CD4-positive, alpha-beta T cell treated with Interleukin-2 at 100 ng/mL for 4 hours (primary cell): ENCODE measurements at places on chromosomes 6 and 20.

- DNase-seq: no peak
Observed at GRCh38 chr20:2364044-2364443, 16.7 kb upstream of the TGM6 start.

DNA sequence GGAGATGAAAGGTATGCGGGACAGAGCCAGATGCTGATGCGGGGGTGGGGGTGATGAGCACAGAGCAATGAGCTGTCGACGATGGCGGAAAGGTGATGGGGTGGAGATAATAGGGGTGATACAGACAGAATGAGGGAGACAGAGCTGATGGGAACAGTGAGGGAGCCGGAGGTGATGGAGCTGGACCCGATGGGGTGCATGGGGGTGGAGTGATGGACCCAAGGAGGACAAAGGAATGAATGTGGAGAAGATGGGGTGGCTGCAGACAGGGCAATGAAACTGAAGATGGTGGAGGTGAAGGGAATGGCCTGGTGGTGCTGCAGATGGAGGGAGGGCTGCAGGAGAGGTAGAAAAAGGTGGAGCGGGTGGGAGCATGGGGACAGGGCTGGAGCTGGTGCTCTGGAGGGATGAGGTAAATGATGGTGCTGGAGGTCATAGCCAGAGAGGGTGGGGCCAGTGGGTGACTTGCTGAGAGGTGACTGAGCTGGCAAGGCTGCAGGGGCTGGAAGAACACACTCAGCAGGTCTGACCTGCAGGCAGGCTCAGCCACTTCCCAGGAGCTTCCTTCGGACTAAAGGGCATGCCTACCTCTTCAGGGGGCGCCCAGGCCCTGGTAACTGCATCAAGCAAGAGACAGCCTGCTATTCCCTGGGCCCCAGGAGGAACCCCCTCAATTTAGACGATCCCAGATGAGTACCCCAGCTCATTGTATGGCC, 6.0 kb upstream of the FOXS1 start:
- DNase-seq: no peak

DNA sequence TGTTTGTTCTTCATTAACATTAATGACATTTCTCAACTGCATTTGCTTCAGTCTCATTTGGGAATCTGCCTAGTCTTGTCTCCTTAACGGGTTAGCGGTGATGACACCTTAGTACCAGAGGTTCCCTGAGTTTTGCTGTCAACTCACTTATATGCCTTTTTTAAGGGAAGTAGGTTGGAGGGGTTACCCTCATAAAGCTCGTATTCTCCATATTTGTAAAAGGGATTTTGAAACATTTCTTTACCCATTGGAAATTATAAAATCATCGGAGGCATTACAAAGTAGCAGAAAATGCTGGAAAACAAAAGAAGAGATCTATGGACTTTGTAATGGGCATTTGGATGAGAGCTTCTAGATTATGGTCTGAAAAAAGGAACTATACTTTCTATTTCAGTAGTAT, 88.7 kb upstream of the PRDM1 start:
- no peak for DNase-seq

GRCh38 chr6:94623586-94623985, 953.7 kb upstream of the MANEA start:
- DNase-seq: no peak

DNA sequence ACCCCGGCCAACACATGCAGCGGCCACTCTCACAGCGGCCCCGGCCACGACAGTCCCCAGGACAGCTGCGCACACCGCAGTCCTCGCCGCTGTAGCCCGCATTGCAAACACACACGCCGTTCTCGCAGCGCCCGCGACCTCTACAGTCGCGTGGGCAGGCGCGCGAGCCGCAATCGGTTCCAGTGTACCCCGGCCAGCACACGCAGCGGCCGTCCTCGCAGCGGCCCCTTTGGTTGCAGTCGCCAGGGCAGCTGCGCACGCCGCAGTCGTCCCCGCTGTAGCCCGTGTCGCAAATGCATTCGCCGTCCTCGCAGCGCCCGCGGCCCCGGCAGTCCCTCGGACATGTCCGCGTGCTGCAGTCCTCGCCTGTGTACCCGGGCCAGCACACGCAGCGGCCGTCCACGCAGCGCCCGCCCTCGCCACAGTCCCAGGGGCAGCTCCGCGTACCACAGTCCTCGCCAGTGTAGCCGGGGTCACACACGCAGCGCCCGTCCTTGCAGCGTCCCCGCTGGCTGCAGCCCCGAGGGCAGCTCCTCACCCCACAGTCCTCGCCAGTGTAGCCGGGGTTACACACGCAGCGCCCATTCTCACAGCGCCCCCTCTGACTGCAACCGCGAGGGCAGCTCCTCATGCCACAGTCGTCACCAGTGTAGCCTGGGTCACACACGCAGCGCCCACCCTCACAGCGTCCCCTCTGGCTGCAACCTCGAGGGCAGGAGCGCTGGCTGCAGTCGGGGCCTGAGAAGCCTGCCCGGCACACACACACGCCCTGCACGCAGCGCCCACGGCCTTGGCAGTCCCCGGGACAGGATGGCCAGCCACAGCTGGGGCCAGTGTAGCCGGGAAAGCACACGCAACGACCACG, 12.5 kb downstream of the TNXB start:
- DNase-seq: no peak

DNA sequence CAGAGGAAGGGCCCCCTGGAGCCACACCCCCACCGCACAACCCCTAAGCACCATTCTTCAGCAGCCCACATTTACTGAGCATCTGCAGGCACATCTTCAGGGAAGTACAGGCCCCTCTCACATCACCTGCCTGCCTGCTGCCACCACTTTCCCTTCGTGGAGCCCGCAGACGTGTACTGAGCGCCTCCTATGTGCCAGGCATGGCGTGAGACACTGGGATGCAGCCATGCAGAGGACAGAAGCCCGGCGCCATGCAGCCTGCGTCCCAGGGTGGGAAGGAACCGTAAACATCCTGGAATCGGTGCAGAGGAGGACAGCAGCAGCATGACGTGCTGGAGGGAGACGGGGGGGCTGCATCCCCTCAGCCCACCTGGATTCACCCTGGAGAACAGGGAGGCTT, 78.1 kb downstream of the GRM4 start:
- DNase-seq: no peak

DNA sequence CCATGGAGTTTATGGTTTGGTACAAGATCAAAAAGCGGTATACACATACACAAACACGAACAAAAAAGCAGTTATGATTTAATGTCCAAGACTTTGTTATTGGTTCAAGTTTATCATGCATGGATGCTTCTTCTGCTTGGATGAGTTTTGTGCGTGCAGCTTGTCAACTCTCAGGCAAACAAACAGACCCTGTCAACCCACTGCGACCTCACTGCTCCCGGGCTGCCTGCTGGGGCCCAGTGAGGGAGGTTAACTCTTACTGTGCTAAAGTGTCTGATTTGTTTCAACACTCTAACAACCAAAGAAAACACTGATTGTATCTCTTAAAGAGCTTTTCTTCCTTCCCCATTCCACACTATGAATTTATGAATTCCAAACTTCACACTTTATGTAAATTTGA, 26.8 kb upstream of the DDR1 start:
- DNase-seq: no peak

DNA sequence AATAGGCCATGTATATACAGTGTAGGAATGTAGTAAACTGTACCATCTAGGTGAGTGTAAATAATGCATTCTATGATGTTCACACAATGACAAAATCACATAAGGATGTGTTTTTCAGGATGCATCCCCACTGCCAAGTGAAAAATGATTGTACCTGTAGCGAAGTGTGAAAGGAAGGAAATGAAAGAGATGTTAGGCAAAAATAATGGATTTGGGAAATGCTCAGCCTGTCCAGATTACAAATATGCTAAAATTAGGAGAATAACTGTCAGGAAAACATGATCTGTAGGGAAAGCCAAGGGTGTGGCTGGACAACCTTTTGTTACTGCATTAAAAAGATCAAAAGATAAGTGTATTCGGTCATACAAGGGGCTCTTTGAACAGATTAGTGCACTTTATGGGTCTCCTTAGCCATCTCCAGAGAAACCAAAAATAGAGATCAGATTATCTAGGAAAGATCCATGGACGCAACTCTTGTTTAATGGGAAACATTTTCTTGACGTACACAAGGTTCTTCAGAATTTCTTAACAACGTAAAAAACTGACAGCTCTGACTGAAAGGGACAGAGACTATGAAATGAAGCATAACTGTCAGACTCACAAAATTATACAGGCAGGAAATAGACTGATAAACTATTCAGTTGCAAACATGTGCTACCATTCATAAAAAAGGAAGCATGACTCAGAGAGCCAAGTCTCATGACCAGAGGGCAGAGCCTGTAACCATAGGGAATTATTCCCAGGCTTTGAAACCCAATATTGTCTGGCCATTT, 253.6 kb upstream of the RAB32 start:
- DNase-seq: no peak

DNA sequence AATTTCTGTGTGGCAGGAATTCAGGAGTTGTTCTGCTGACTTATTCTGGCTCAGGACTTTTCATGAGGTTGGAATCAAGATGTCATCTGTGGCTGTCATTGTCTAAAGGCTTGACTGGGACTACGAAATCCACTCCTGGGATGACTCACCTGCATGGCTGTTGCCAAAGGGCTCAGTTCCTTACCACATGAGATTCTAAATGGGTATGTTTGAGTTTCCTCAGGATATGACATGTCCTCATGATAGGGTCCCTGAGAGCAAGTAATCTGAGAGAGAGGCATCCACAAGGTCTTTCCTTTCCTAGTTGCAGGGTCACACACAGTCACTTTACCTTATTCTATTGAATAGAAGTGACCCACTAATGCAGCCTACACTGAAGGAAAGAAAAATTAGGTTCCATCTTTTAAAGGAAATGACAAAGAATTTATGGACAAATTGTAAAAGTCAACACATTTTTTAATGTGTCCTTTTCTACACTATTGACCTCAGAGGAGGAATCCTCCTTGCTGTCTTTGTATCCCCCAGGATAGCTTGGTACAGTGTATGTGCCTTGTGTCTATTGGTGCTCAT, 1025.0 kb upstream of the GJE1 start:
- no peak for DNase-seq

GRCh38 chr20:32447136-32448027, 89.3 kb downstream of the ASXL1 start:
- no peak for DNase-seq

DNA sequence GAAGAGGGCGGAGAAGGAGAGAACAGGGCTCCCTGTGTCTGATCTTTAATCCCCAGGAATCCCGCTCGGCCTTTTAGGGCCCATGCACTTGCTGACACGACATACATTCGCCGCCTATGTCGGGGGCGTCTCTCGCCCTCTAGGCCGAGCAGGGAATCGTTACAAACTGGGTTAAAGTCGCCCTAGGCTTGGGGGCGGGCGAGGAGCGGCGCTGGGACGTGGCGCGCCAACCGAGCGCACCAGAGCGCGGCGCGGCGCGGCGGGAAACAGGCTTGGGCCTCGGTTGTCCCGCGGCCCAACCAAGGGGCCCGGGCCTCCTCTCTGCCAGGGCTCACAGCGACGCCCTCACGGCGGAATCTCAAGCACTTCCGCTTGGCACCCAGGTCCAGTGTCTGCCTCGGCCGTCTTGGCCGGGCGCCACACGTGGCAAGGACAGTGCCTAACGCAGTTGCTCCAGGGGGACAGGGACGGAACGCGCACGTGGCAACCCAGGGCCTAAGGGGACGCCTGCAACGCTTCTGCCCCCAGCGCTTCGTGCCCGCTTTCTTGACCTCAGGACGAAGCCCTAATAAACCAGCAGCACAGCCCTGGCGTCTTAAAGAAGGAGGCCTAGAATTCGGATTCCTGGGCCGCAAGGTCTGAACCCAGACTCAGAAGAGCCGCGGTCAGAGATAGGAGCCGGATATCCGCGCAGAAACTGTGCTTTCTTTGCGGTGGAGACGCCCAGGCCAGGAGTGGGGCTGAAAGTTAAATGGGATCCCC, 71.5 kb downstream of the NCR2 start:
- no peak for DNase-seq

GRCh38 chr6:14166839-14167238, 49.3 kb downstream of the CD83 start:
- DNase-seq: no peak

- no peak for DNase-seq
Observed at GRCh38 chr6:129895692-129896091, 34.6 kb upstream of the TMEM244 start.

GRCh38 chr20:6994452-6994851, 227.0 kb downstream of the BMP2 start:
- DNase-seq: no peak

DNA sequence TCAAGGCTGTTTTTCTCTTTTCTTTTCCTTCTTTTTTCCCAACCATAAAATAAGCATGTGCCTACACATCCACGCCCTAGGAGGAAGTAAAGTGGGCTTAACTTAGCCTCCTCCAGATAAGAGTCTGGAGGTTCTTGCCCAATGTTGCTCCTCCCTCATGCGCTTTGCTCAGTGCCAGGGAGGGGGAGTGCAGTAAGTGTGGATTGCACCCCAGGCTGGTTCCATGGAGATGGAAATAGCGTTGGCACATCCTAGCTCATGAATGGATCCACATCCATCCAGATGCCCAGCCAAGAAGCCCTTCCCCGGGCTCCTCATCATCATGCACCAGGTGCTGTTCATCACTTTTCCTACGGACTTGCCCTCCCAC, 58.2 kb downstream of the NEDD9 start:
- no peak for DNase-seq

- DNase-seq: no peak
Observed at GRCh38 chr6:107275330-107275865, 160.1 kb upstream of the BEND3 start.

DNA sequence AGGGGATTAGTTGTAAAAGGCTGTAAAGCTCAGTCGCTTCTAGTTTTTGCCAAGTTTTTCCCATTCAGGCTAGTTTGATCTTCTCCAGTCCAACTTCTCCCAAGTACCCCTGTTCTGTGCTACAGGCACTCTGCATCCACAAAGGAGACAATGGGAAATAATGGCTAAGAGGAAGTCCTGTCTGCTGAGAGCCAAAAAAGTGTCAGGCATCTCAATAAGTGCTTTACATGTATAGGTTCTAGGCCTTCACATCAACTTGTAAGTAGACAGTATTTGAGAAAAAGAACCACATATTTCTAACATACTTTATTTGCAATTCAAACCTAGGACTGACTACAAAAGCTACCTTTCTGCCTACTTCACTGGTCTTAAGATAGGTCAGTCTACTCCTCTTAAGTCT, 4.9 kb downstream of the HTR1B start:
- DNase-seq: no peak

GRCh38 chr6:17987697-17988421, 424 bp upstream of the KIF13A start:
- peak; percentile 15 for DNase-seq

GRCh38 chr6:28632326-28632851, 106.7 kb downstream of the GPX5 start:
- DNase-seq: no peak

DNA sequence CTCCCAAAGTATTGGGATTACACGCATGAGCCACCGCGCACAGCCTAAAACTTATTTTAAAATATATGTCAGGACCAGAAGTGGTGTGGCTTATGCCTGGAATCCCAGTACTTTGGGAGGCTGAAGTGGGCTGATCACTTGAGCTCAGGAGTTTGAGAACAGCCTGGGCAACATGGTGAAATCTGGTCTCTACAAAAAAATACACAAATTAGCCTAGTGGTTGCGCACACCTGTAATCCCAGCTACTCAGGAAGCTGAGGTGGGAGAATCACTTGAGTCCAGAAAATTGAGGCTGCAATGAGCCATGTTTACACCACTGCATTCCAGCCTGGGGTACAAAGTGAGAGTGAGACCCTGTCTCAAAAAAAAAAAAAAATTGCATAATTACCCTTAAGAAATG, 13.7 kb downstream of the PXT1 start:
- DNase-seq: no peak
